ENCODE measurements at places on chromosomes 5 and 9.

GRCh38 chr5:149540089-149540488 is 11.2 kb downstream of the CSNK1A1 start:
- DNase-seq, result no peak

- DNase-seq, result no peak
Measured at GRCh38 chr5:169429044-169429443, 128.1 kb upstream of the SLIT3 start.

- DNase-seq, result no peak
Measured at GRCh38 chr9:37218800-37219425, 98.5 kb downstream of the ZCCHC7 start.

- no peak for DNase-seq
Measured at GRCh38 chr5:21398511-21398910, 1410.5 kb upstream of the CDH18 start.

DNA sequence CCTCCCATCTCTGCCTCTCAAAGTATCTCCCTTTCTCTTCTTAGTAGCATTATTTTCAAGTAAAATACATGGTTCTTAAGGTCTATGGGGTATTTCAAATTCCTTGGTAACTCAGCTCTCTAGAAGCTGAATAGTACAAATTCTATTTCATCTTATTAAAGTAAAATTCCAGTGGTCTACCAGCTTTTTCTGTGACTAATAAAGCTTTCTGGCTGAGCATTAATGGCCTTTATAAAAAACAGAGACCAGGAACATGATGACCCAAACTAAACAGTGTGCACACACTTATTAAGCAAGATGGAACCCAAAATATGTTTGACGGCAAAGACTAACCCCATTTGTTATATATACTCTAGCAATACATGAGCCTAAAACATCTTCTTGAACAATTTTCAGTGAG is 142.6 kb downstream of the OR2K2 start:
- no peak for DNase-seq

DNA sequence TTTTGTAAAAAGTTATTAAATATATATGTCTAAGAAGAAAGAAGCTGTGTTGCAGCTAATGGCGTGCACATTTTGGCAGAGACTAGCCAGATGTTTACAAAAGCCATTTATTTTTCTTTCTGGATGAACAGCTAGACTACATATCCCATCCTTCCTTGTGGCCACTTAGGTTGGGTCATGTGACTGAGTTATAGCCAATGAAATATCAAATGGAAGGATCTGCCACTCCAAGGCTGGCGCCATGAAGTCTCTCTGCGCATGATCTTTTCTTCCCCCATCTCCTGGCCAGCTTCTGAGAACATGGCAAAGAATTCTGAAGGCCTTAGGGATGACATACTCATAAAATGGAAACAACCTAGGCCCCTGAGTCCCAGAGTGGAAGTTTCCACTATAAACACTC is 244.2 kb upstream of the DAB2 start:
- DNase-seq, result no peak

GRCh38 chr5:109099081-109099480 is 310.7 kb downstream of the PJA2 start:
- DNase-seq, result no peak

GRCh38 chr5:62640446-62640845 is 61.8 kb downstream of the LRRC70 start:
- DNase-seq, result no peak

- no peak for DNase-seq
Measured at GRCh38 chr9:82152181-82152580, 163.6 kb downstream of the SPATA31D1 start.

DNA sequence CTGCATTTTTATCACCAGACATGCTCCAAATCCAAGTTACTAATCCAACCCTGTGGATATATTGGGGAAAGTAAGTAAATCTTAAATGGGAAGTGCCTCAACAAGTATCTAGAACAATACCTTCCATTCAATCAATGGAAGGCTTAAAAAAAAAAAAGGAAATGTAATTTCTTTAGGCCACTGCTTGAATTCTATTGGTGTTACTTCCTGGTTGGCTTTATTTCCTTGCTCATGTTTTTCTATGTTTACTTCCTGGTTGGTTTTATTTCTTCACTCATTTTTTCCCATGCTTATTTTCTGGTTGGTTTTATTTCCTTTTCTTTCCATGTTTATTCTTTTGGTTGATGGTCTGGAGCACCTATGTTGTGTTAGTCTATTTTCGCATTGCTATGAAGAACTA is 363.9 kb downstream of the KDM4C start:
- no peak for DNase-seq

GRCh38 chr5:83662558-83662957 is 58.1 kb downstream of the HAPLN1 start:
- no peak for DNase-seq

- DNase-seq, result no peak
Measured at GRCh38 chr9:130029223-130029973, 13.6 kb downstream of the FNBP1 start.

GRCh38 chr5:26805076-26805475 is 233.3 kb downstream of the CDH9 start:
- DNase-seq, result no peak

GRCh38 chr5:137901011-137901817 is 12.0 kb downstream of the PKD2L2 start:
- DNase-seq, result no peak

DNA sequence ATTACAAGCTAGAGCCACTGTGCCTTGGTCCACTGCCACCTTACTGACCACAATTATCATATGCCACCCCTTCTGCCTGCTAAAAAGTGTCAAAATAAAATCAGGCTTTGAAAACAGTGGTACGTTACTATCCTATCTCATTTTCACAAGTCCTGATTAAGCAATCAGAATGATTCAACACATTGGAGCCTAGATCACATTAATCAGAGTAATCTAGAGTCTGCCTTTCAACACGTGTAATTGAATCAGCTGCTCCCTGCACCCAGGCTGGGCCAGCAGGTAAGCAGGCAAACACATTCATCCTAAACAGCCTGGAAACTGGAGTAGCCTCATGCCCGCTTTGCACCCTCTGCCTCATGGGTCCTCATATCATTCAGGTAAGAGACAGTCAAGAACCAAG is 186.2 kb downstream of the DCP2 start:
- no peak for DNase-seq

DNA sequence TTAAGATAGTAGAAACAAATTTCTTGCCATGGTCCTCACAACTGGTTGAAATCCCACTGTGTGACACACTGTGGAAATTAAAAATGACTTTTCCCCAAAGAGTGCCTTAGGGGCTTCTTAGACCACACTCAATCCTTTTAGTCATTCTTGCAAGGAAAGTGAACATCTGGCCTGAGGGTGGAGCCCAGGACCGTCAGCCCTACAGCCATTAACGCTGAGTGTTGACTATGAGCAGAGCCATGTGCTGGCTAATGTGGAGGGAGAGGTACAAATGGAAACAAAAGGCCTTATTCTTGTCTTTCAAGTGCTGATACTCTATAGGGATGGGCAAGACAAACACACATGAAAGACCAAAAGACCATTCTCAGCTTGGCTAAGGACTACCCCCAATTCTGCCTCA is 456.5 kb downstream of the ZSWIM6 start:
- DNase-seq, result no peak

- no peak for DNase-seq
Measured at GRCh38 chr9:127886401-127886972, 9.0 kb upstream of the AK1 start.

- no peak for DNase-seq
Measured at GRCh38 chr5:122182491-122182921, 53.2 kb downstream of the ZNF474 start.

GRCh38 chr5:138366632-138367382 is 14.3 kb downstream of the KDM3B start:
- no peak for DNase-seq

- no peak for DNase-seq
Measured at GRCh38 chr9:126338945-126339344, 12.3 kb downstream of the MVB12B start.

GRCh38 chr9:77673941-77674791 is 26.0 kb upstream of the GNA14 start:
- DNase-seq, result no peak

DNA sequence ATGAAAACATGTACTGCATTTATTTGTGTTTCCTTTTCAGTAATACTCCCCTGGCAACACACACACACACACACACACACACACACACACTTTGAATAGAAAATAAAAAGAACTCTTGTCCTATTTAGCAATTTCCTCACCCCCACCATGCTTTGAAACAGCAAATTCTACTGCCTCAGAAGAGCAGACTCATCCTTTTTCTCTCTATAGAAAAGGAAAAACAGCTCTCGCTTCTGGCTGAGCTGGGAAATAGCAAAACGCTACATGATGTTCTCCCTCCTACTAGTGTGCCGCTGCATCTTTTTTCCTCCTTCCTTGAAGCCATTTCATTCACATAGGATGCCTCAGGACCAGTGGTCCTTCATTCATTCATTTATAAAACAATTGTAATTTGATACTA is 453.6 kb downstream of the CSNK1G3 start:
- DNase-seq, result no peak

DNA sequence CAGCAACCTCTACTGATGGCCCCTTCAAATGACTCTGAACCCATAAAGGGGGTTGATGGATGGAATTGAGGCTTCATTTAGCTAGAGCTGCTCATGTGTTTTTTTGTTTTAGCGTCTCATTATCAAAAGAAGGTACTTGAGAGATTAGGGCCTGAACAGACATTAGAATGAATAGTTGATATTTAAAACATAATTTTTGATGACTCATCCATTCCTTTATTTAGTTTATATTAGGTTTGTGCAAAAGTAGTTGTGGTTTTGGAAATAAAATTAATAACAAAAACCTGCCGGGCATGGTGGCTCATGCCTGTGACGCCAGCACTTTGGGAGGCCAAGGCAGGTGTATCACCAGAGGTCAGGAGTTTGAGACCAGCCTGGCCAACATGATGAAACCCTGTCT is 485.9 kb downstream of the PSAT1 start:
- DNase-seq, result no peak

GRCh38 chr5:161086461-161086860 is 234.4 kb upstream of the ATP10B start:
- DNase-seq, result no peak

DNA sequence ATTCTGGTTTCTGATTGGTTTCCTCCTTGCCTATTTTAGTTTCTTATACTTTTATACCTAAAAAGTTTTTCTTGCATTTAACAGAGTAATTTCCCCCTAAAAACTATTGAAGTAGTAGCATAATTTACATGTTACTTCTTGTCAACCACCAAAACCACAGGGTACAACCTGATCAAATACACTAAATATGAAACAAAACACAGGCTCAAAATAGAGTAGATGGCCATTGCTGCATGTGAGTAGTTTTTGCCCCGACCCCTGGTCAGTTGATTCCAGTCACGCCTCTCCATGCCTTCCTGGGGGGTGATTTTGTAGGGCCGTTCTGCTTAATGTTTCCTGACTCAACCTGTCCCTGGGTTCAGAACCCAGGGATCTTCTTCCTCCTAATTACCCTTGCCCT is 101.8 kb downstream of the TLE4 start:
- no peak for DNase-seq

DNA sequence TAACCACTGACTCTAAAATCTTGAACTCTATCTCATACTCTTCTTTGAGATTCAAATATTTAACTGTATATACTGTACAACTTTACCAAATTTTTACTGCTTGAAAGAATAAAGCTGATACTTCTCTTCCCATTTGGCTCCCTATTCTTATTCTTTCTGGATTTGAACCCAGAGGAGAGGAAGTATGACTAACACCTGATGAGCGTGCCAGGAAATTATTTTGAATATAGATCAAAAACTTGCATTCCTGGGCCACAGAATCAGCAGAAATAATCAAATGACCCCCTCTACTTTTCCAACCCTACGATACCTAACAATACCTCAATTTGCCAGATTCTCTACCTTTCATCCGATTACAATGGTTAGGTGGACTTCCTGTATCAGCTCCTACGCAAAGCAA is 285.8 kb downstream of the ISL1 start:
- DNase-seq, result no peak

DNA sequence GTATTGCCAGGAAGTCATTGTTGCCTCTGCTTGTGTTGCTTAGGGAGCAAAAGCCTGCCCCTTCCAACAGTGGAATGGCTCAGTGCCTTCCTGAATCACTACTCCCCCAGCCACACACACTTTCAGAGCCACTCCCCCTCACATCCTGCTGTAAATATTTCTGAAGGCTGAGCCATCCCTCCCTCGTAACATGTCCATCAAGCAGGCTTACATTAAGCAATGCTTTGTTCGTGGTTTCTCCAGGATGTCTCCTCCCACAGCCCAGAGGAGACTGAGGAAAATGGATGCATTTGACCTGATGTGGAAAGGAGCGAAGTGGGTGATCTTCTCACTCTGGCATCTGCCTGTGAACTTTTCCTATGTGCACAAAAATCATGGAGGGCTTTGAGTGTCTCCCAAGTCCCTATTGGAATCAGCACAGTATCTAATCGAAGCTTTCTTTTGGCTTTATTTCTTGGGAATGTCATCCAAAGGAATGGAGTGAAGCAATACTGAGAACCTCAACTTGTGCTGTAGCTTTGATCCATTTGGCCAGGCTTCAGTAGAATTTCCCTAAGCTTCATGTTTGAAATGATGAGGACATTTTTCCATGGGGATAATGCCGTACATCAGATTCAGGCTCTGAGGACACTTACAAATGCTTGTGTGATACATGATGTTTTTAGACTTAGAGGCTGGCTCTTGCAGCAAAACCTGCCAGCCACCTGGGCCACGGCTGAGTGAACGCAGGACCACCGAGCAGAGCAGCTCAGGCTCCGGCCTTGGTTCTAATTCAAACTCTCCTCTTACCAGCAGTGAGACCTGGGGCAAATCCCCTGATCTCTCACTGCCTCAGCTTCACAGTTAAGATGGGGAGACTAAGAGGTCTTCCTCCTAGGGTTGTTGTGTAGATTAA is 389.1 kb downstream of the ENC1 start:
- DNase-seq, result no peak

- no peak for DNase-seq
Measured at GRCh38 chr5:55450050-55450765, 84.6 kb downstream of the PLPP1 start.

DNA sequence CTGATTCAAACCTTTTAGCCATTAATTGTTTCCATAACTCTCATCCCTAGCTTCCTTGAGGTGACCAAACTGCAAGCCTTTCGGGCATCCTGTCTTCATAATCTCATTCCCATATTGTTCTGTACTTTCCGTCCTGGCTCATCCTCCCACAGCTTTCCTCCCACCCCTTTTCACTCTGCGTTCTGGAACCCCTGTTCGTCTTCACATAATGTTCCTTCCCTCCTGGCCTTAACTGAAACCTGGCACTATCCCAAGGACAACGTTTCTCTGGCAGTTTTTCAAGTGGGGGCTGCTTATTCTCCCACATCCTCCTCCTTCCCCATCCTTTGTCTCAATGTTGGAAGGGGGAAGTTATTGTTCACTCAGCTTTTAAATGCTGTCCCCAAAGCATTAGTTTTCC is 1.5 kb downstream of the ZNF189 start:
- DNase-seq, result no peak

DNA sequence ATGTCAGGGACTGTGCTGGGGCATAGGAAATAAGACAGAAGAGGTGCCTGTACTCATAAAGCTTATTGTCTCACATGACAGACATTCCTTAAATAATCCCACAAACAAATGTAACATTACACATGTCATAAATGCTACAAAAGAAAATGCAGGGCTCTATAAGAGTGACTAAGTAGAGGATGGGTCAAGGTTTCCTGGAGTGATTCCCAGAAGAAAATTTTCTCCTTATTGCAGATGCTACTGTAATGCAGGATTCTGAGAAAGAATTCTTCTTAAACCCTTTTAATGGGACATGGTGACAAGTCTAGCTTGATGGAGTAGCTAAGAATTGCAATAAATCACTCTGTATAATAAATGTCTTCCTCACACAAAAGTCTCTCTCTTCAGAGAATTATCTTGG is 55.7 kb downstream of the SH3TC2 start:
- no peak for DNase-seq

- DNase-seq, result no peak
Measured at GRCh38 chr5:67249590-67249895, 52.9 kb upstream of the CD180 start.

Measured in activated T-cell treated with anti-CD3 and anti-CD28 coated beads for 48 hours (primary cell).